ENCODE measurements at places on chromosomes 4 and X.

DNA sequence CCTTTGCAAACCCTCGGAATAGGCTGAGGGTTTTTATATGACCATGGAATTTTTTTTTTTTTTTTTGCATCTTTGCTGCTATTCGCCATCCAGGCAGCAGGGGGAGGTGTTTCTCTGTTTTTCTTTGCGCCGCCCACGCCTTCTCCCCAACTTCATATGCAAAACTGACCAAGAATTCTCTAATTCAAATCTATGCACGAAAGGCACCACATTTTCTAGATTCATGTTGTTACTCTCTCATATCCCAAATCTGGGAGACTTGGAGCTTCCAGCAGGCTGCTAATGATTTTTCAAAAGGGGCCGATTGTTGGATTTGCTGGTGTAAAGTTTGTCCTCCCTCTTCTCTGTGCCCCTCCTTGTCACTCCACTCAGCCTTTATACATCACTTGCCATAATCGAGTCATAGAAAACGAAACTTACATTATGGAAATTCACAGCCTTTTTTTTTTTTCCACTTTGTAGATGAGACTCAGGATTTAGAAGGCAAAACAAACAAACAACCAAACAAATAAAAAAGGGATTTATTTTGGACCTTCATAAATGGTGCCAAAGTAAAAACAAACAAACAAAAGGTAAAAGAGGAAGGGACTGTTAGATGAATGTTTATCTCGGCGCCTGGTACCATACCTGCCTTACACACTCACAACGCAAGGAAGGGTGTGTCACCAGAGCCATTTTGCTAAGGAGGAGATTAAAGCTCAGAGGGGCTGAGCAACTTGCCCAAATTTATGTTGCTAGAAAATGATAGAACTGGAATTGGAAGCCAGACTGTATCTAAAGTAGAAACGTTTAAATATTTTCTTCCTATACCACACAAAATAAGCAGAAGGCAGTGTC lies 29.3 kb upstream of the BOD1L1 start:
- DNase-seq: peak; percentile 38

- peak; percentile 16 for DNase-seq
Observed at GRCh38 chr4:25065932-25066590, 35.3 kb upstream of the LGI2 start.

GRCh38 chr4:175371091-175371490 lies 441.0 kb downstream of the GPM6A start:
- DNase-seq: no peak

DNA sequence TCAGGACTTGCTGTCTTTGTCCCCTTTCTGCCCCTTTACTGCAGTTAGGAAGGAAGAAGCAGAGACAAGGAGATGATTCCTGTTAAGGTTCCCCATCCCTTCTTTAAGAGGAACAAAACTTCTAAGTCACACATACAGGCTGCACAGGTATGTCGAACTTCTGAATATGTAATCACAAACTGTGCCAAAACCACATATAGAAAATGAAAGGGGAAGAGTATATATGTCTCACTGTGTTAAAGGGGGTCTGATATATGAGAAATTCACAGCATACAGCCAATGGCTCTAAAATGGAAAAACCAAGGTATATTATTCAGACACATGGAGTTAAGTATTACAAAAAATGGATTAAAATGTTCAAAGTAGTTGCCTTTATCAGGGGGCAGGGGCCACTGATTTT lies 11.7 kb downstream of the CFAP97 start:
- no peak for DNase-seq

DNA sequence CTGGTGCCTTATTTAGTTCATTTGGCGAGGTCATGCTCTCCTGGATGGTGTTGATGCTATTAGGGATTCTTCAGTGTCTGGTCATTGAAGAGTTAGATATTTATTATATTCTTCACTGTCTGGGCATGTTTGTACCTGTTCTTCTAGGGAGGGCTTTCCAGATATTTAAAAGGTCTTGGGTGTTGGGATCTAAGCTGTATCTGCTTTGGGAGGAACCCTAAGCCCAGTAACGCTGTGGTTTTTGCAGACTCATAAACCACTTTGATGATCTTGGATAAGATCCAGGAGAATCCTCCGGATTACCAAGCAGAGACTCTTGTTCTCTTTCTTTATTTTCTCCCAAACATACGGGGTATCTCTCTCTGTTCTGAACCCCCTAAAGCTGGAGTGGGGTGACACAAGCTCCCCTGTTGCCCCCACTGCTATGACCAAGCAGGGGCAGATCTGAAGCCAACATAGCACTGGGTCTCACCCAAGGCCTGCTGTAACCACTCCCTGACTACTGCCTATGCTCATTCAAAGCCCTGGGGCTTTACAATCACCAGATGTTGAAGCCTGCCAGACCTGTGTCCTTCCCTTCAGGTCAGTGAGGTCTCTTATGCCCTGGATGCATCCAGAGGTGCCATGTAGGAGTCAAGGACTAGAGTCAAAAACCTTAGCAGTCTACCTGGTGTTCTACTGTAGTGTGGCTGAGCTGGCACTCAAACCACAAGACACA lies 187.6 kb downstream of the GUCY2F start:
- DNase-seq: no peak

DNA sequence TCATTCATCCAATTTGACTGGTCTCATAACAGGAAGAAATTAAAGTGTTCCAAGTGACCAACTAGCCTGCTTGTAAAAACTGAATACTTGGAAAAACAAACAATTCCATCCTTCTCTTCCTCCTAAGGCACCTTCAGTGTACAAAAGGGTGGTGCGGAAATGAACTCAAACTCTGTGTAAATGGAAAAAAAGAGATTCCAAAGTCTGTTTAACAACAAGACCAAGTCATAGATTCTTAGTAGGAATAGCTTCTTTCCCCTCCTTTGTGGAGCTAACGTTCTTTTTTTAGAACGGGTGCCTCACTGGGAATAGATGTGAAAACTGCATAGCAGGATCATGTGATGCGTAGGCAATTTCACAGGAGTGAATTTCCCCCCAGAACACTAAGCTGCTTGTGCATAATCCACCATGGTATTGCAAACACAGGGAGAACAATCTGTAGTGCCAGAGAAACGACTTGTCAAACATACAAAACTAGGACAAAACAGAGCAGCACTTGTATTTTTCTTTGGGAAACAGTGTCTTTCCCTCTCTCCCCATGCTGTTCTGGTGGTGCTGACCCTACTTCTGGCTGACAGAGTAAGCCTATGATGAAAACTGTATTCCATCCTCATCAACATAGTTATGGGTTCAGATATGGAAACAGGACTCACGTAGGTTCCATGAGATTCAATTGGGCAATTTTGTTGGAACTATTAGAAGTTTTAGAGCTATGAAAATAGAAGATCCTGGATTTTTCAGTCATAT lies 13.2 kb upstream of the SOD3 start:
- DNase-seq: no peak

GRCh38 chr4:76087007-76087769 lies 12.7 kb downstream of the ART3 start:
- DNase-seq: no peak
